ENCODE measurements at places on chromosomes 3 and 15.

DNA sequence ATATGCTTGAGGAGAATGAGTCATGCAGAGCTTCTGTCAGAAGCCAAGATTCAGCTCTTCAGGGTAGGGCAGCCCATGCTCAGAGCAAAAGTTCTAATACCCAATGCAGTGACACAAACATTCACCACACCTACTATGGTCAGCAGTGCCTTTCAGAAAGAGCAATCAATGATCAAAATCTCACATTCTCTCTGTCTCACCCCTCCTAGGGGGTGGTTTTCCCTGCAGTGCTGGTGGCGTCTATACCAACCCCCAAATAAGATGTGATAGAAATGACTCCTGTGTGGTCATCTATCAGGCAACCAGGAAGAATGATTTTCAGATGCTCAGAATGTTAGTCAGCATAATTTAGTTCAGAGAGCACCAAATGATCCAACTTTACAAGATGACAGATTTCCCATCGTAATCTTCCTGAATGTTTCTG, 385.3 kb downstream of the NTRK3 start:
- no peak for DNase-seq

- DNase-seq = no peak
Measured at GRCh38 chr15:94125698-94126097, 105.7 kb upstream of the MCTP2 start.

DNA sequence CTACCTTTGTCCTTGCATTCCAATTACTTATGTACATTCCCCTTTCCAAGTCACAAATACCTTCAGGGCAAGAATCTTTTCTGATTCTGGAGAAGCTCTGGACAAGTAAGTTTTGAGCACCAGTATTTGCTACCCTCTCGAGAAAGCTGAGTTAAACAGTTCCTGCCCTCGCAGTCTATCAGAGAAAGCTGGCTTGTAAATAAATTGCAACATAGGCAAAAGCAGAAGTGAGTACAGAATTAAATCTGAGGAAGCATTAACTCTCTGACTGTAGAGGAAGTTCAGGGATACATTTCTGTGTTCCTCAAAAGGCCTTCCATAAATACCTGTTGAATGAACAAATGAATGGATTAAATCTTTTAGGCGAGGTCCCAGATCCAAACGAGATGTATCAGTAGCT, 1.2 kb downstream of the OSBPL11 start:
- DNase-seq = no peak

DNA sequence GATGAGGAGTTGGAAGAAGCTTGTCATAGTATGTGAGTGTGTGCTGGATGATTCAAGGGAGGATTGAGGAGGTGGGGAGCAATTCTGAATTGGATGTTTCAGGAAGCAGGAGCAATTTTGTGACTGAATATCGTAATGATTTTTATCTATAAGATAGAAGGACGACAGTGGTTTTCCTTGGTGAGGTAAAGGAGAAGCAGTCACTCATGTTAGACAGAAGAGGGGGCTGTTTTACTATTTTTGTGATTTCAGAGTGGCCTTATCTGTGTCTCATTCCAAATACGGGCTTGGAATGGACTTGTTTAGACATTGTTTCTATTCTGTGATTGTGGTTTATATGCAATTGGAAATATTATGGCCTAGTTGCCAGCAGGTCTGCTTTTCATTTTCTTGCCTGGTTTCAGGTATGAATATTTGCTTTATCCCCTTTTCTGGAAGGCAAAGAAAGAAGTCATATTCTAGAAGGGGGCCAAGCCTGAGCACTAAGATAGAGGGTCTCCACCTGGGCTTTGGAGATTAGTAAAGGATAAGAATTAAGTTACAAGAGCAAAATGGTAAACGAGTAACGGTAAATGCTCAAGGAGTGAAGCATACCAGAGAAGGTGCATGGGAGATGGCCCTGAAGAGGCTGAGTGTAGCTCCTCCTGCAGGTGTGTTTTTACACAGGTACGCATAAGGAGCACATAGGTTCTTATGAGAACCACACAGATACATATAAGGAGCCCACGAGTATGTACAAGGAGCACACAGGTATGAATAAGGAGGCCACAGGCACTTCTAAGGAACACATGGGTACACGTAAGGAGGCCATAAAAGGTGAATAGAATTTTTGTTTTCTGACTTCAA, 124.6 kb upstream of the KCNAB1 start:
- peak; percentile 85 for DNase-seq

- DNase-seq = no peak
Measured at GRCh38 chr3:128435058-128435457, 31.6 kb downstream of the DNAJB8 start.

DNA sequence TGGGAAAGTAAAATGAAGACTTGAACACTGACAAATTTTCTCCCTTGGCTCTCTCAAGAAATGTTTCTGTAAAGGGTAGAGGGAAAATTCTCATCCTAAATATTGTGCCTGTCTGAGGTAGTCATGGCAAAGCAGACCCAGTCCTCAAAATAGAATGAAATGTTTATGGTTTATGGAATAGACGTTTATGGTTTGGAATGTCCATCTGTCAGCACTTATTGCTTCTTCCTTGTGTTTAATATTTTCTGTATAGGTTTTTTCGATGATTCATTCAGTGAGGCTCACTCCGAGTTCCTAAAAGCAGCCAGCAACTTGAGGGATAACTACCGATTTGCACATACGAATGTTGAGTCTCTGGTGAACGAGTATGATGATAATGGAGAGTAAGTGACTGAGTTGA, 13.9 kb downstream of the ELL3 start:
- peak; percentile 79 for DNase-seq

- DNase-seq = no peak
Measured at GRCh38 chr15:41215708-41216107, 14.8 kb downstream of the EXD1 start.

- DNase-seq = peak; percentile 23
Measured at GRCh38 chr3:52841211-52841980, 6.6 kb upstream of the MUSTN1 start.

DNA sequence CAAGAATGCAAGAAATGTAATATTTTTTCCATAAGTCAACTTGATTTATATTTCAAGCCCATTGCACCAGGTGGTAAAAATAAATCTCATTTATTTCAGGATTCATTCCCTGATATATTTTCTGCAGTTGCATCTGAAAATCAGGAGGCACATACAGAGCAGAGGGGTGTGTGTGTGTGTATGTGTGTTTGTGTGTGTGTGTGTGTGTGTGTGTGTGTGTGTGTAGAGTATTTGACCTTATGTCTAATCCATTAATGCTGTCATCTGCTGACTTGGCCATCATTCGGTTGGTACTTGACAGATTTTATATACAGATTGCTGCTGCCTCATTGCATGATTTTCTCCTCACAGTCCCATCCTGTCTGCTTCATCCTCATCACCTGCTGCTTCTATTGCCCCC, 118.5 kb downstream of the SERPINI1 start:
- DNase-seq = no peak

- peak; percentile 17 for DNase-seq
Measured at GRCh38 chr15:49731187-49732099, 110.6 kb downstream of the DTWD1 start.

GRCh38 chr3:65268426-65268825, 580.6 kb upstream of the ADAMTS9 start:
- peak; percentile 41 for DNase-seq

- no peak for DNase-seq
Measured at GRCh38 chr15:40398413-40398873, 7.2 kb upstream of the IVD start.

DNA sequence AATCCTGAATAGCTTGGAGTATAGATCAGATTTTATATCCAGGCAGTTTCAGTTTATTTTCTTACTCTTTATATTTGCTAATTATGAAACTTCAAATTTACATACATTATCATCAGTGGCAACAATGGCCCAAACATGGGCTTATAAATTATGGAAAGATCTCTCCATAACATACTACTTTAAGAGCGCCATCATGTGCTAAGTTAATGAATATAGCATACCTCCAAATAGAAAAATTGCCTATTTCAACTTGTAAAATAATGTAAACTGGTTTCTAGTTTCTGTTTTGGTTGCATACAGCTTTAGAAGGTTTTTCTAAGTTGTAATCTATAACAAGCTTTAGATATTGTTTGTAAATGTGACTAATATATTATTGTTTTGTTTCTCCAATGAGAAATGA, 531.3 kb upstream of the UBE2E2 start:
- DNase-seq = peak; percentile 1

DNA sequence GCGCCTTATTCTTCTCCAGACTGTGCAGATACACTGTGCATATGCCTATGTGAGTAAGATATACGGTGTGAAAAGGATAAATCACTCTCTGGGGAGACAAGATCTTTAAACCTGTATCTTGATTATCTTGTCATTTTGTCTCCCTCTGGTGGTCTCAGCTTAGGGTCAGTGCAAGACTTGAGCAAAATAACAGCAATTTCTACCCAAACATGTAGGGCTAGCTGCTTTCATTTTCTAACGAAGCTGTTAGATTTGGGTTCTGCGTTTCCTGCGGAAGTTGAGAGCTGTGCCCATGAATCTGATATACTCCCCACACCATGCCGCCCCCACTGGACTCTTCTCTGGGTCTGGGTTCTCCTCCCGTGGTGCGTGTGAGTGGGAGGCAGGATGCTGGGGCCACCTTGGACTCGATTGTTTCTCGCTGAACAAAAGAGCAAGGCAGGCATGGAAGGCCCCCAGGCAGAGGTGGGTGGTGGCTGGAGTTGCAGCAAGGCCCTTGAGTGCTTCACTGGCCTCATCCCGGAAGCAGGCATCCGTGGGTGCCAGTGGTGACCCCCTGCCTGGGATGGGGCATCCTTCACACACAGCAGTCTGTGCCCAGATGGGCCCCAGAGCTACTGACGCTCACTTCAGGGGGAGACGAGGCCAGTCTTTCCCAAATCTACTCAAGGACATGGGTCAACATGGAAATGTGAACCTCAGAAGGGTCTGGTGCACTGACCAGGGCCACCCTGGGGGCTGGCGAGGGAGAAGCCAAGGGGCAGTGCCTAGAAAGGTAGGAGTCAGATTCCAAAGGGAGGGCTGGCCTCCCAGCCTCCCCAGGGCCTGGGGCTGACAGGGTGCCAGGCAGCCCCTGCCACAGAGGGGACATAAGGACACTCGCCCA, 179.6 kb downstream of the NSMCE3 start:
- peak; percentile 72 for DNase-seq

DNA sequence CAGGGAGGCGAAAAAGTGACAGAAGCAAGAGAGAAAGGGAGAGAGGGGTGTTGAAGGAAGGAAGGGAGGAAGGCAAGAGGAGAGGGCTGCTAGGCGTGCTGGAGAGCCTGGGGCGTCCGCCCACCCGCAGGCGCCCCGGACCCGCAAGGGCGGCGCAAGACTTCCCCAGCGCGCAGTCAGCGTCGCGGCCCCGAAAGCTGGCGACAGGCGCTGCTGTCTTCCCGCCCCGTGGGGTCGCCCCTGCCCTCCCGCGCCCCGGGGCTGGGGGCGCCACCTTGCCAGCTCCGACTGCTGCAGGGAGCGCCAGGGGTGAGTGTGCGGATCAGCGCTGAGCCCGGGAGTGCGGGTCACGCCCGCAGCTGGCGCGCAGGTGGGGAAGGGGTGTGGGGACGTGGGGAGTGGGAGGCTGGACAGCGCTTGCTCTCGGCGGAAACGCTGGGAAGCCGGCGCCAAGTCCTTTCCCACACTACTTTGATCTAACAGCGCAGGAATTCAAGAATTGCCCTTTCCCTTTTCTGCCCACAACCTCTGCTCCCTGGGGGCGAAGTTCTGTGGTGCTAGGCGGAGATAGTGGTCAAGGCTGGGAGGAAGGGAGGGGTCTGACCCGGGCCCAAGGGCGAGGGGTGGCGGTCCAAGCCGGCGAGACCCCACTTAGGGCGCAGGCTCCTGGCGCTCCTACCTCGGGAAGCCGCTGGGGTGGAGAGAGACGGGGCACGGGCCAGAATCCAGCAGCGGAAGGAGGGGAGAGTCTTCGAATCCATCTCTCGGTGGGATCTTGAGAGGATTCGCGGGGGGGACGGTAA, 266.1 kb downstream of the CGGBP1 start:
- DNase-seq = peak; percentile 24
